HFF-Myc (cell line): ENCODE measurements at places on chromosomes 12 and 14.

DNA sequence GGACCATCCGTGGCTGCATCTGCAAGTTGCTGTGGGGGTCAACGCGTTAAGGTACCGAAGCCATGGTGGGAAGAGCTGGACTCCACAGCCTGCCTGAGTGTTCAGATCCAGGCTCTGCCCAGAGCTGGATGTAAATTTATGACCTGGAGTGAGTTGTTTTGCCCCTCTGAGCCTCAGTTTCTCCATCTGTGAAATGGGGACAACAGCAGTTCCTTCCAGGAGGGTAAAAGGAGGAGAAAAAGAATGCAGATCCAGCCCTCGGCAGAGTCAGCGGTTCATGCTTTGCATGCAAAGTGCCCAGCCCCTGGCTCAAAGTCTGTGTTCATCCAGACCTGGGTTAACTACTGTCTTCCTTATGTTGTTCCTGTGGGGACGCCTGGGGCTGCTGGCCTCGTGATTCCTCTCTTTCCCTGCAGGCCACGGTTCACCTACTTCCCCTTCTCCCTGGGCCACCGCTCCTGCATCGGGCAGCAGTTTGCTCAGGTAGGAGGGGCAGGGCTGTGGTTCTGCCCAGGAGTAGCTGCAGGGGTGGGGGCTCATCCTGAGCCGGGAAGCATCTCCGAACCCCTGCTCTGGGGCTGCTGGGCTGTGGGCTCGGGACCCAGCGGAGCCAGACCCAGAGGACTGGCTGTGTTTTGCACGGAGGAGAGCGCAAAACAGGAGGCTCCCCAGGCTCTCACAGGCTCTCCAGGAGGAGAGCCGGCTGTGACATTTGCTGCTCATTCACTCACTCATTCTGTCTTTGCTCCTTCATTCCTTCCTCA is 41.9 kb downstream of the CYP46A1 start:
- no peak for DNase-seq

DNA sequence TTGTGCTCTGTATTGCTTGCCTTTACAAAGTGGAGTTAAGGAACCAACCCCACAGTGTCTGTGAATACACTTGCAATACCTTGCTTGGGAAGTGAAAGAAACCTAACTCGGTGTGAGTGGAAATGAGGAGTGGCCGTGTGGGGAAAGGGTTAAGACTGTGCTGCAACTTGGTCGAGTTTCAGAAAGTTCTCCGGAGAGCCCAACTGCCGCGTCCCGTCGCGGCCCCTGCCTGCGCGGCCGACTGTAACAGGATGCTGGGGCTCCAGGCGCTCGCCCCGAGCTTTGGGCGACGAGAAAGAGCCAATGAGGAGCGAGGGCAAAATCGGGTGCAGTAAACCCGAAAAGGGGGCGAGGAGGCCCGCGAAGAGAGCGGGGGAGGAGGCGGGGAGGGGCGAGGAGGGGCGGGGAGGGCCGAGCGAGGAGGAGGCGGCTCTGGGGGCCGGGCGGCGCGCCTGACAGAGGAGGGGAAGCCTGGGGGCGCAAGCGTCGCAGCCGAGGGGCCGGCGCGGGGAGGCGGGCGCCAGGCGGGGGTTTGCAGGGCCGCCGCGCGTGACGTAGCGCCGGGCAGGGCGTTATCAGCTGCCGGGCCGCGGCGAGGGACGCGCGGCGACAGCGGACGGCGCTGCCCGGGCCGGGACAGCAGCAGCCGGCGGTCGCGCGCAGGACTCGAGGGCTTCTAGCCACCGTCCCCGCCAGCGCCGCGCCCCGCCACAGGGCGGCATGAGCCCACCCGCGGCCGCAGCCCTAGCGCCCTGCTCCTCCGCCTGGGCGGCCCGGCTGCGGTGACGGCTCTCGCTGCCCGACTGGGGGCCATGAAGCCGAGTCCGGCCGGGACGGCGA is at the start of gene DACT1:
Gene DACT1 (plus strand): TSS at position 572 of the 840 bp plus-strand sequence. CDS start 241 bp downstream, at position 813.
- DNase-seq: no peak

- peak; percentile 43 for DNase-seq
Measured at GRCh38 chr12:116861320-116861719, 19.9 kb downstream of the HRK start.

- no peak for DNase-seq
Measured at GRCh38 chr12:107415834-107416233, 269.8 kb upstream of the PWP1 start.

- no peak for DNase-seq
Measured at GRCh38 chr12:11819643-11820042, 170.2 kb downstream of the ETV6 start.

- DNase-seq: no peak
Measured at GRCh38 chr12:80040075-80040738, 59.1 kb upstream of the OTOGL start.

DNA sequence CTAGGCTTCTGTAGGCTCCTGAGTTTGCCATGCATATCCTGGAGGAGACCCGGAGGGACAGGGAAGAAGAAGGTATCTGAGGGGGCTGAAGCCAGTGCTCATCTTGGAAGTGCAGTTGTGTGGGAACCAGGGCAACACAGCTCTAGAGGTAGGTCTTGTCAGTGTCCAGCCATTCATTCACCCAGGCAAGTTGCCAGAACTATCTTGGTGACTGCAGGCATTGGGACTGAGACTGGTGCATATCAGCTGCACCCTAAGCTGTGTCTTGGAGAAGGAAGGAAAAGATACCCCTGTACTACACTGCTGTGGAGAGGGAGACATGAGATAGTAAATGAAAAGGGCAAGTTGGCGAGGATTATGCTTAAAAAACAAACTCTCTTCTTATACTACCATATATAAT is 4.9 kb upstream of the WIF1 start:
- DNase-seq: no peak

DNA sequence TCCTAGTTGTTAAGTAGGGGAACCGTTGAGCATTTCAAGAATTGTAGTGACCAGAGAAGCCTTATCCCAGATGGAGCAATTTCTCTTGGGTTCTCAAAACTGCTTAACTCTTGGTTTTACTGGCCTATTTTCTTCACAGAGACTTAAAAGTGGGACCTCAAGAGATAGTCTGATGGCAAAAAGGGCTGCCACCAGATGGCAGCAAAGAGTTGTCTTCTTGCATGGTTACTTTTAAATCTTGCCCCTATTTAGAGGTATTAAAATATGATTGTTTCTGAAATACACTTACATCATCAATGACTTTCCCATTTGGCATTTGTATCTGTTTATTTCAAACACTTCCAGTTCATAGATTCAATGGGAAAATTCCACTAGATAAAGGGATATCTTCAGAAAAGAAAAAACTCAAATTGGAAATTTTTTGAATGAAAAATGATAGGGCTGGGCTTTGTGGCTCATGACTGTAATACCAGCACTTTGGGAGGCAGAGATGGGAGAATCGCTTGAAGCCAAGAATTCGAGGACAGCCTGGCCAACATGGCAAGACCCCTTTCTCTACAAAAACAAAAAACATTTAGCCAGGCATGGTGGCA is 69.9 kb upstream of the CNTN1 start:
- DNase-seq: no peak

- no peak for DNase-seq
Measured at GRCh38 chr14:24144451-24144850, 2.0 kb downstream of the PSME2 start.

GRCh38 chr12:26187014-26187798 is 8.2 kb upstream of the SSPN start:
- DNase-seq: no peak

DNA sequence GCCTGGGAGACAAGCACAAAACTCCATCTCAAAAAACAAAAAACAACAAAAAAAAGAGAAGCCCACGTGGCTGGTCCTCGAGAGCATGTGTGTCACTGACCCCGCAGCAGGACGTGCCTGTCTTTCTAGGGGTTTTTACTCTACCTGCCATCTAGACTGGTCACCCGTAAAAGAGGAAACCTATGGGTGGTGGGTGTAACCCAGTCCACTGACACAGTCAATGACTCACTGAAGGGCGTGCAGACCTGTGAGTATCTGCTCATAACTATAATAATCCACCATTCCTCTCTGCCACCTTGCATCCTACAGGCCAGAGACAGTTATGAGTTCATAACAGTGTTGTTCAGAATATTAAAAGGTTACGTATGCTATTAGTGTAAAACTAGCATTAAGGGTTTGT is 4.6 kb downstream of the GOLGA3 start:
- no peak for DNase-seq

DNA sequence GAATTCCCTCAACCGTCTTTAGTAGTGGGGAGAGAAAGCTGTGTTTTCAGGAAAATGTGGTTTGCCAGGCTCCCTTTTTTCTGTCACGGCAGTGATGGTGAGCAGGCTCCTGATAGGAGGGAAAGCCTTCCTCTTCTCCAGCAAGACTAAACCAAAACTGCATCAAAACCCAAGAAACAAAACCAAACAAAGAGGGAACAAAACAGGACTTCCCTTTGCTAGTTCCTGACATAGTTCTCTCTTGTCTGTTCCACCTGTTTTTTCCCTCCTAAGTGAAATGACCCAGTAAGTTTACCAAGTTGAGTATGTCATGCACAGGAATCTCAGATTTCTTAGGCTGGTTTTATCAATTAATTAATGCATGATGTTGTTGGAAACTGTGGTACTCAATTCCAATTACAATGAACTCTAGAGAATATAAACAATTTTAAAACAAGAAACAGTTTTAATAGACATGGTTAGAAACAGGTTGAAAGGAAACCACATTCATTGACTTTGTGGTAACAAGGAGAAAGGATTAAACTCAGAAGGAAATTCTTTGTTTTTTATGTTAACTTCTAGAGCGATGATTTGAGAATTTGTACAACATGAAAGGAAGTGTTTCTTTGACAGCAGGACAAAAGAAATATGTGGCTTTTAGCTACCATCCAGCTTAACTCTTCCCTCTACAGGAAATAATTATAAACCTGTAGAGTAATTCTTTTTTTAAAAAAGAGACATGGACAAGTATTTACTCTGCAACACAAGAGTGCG is 23.0 kb upstream of the CSRP2 start:
- no peak for DNase-seq

DNA sequence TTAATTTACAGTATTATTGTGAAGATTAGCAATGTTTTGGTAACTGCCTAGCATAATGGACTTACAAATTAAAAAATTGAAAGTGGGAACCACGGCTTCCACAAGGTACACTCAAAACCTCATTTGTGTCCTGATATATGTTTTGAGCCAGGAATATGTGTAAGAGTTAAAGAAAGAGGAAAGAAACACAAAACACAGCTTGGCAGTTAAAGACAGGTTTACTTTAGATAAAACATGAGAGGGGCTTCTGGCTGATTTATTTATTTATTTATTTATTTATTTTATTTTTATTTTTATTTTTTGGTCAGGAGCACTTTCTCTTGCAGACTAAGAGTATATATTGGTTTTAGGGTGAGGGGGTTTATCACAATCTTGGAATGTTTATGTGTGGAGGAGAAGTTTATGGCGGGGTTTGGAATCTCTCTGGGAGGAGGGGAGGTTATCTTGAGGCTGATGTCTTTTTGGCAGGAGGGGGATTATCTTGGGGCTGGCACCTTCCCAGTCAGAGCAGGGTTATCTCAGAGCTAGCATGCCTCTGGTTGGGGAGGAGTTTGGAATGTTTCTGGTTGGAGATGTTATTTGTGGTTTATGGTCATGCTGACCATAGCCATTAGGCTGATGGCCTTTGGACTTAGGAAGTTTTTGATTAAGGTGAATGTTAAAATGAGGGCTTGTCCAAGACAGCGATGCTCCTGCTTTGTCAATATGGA is 436.7 kb downstream of the DAD1 start:
- DNase-seq: no peak

- DNase-seq: no peak
Measured at GRCh38 chr12:11171969-11172675, 1.1 kb downstream of the SMIM10L1 start.

DNA sequence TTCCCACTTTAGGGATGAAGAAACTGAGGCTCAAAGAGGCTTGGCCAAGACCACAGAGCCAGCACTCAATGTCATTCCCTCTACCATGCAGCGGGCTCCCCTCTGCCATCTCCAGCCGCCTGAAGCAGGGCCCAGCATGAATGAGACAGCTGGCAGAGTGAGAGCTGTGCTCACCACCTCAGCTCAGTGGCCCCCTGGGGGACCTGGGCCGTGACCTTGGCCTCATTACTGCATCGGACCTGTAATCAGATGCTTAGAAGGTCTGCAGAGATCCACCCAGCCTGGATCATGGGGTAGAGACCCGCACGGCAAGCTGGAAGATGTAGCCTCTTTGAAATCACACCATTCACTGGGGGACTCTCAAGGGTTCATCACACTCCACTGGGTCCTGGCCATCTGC is 22.7 kb upstream of the CORO1C start:
- no peak for DNase-seq

DNA sequence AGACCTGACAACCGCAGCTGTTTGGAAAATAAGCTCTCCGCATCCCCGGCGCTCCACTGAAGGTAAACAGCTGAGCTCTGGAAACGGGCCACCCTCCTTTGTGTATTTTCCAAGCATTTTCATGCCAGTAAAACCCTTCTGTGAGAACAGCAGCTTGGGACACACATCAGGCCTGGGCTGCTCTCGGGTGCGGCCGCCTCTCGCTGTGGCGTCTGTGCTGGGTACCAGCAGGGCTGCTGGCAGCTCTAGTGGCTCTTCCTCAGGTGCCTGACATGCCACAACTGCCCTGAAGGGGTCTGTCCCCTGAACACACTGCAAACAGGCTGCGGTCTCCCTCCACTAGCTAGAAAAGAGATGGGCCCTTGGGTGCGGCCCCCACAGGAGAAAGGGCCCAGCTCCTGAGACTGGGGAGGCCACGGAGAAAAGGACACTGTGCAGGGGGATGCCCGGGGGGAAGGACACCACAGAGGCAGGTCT is 96.3 kb downstream of the ITPK1 start:
- no peak for DNase-seq

- no peak for DNase-seq
Measured at GRCh38 chr14:61523751-61524150, 171.6 kb upstream of the HIF1A start.

DNA sequence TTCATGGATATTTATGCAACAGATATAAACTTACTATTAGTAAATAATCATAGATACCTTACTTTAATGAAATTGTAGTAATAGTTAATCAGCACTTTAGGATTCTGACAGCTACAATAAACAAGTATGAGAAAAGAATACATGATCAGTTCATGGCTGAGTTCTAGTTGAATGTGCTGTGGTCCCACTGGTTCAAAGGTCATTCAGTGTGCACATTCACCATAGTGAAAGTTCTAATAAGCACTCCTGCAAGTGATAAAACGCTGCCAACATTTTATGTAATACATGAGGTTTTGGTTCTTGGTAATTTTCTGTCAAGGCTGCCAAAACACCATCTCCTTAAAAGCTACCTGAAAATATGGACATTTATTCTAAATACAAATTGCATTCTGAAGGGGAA is 92.6 kb downstream of the NUMB start:
- DNase-seq: no peak

DNA sequence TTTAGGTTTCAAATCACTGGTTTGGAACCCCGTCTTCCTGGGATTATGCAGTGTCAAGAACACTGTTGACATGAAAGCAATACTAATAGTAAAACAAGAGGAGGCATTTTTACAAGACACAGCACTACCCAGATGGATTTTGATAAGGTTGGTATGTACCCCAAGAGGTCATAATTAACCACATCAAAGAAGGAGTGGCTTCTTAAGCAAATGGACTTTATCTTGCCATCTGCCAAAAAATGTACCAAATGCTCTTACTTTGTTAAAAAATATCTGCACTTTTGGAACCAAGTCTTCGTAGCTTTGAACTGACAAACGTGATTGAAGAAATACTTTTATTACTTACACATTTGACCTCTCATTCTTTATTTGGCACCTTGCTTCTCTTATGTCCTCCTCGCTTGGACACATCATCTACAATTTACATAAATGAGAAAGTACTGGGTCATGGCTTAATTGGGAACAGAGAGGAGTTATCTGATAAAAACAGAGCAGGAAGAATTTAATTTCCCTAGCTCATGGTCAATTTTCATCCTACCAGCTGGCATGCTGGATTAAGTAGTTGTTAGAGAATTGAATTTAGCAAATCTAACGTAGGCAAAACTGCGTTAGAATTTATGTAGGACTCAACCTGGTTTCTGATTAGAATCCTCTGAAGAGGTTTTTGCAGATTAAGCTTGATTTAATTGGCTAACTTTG is 54.5 kb upstream of the PRICKLE1 start:
- no peak for DNase-seq
